Left cardiac atrium (tissue), 4 donors: ENCODE measurements at places on chromosomes 7 and 10. TPM values are rescaled to one million over a fixed set of nuclear protein-coding genes. Genes with fewer than 3 reads are reported as not detected.

Gene VWA2
- 0.13 TPM for total RNA-seq

Gene MRC1
- total RNA-seq = 52.1 TPM

Gene NPC1L1
- 0.09 TPM for total RNA-seq

Gene STAG3
- total RNA-seq = 0.68 TPM

Gene ZNF365
- 1.8 TPM for total RNA-seq

- peak; percentile 85 for DNase-seq
These were observed 277.6 kb downstream of the REEP3 start for GRCh38 chr10:63798599-63799498.

DNA sequence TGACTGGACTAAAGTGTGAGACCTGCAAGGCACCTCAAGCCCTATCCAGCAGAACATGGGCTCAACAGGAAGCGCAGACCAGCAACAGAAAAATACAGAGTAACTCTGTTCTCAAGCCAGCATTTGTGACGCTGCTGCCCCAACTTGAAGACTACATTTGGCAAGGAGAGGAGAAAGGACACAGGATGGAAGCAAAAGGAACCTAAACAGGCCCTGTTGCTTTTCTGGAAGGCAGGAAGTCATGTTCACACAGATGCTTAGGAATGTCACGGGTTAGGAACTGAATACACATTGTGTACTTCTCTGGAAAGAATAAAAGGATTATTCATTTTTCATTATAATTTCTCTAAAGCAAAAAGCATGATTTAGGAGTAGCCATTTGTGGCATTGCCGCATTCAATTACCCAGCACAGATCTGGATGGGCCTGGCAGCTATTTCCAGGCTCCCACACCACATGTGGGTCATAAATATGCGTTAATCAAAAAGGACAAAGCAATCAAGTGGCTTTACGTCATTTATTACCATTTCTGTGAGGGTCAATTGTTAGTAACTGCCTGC, 19.8 kb upstream of the TOMM7 start:
- peak; percentile 33 for DNase-seq

DNA sequence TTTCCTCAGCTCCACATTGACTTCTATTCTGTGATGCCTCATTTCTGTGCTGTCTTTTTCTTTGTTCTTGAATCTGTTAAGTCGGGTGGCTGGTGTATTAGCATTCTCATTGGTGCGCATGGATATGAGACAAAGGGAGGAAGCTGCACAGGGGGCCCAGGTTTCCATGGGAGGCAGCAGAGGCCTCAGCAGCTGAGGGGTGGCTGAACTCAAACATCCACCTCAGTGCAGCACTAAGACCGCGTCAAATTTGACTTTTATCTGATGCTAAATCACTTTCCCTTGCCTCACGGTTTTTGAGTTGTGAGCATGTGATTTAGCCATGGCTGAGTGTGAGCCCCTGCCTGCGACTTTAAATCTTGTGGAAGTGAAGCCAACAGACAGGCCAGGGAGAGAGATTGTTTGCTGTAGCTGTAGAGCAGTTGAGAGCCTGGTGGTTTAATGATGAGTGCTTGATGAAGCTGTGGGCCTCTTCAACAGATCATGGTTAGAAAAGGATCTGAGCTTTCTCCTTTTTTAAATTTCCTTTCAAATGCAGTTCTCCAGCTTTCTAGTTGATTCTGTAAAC, 193.3 kb upstream of the ZNF804B start:
- no peak for DNase-seq

- DNase-seq = no peak
These were observed 104.4 kb upstream of the FAM3C start for GRCh38 chr7:121500360-121501058.

DNA sequence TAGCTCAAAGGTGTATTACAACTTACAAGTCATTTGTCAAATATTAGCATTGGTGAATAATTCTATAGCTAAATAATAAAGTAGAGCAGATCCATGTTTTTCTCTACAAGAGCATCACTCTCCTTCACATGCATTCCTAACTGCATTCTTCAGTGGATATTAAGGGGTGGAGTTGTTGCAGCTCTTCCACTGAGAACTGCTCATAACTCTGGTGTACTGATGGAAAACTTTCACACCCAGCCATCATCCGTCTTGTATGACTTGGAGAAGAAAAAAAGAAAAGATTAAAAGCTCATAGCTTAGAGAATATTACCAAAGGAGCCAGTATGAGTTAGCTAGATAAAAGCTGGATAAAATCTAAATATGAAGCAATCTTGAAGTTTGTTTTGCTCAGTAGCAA, 10.2 kb upstream of the FAM13C start:
- no peak for DNase-seq
